DMS53 (cell line): ENCODE measurements at places on chromosomes 3 and 15.
A peak's percentile ranks its signal among the peaks of the same experiment; 100 is the strongest.

GRCh38 chr3:98603580-98603979 is 10.2 kb upstream of the CPOX start:
- no peak for DNase-seq

DNA sequence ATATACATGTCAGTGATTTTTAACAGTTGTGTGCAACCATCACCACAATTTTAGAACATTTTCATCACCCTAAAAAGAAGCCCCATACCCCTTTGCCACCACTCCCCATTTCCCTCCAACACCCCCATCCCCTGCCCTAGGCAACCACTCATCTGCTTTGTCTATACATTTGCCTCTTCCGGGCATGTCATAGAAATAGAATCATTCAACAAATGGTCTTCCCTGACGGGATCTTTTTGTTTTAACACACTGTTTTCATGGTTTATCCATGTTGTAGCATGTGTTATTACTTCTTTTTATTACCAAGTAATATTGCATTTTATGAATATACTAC is 4.0 kb downstream of the VILL start:
- DNase-seq, result no peak

DNA sequence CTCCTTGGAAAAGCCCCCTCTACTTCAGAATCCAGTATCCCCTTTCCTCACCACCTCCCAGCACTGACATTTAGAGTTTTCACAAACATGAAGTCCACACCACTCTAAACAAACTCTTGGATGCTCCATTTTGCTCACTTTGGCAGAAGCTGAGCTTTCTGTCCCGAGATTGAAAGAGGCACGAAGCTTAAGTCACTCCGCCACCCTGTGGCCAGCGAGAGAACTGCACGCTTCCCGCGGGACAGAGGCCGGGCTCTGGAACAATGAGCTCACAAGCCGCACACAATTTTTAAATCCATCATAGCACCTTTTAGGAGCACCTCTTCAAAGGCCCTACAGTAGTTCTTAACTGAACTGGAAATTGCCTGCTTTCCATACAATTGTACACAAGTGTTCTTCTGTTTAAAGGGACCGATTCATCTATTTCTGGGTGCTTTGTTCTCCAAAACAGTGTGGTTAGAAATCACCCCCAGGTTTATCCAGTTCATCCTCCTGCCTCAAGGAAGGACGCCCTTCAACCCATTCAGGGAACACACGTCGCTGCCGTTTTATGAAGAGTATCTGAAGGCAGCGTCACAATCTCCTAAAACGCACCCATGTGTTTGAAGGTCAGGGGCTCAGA is 226.1 kb downstream of the VPS13C start:
- DNase-seq, result peak; percentile 90

DNA sequence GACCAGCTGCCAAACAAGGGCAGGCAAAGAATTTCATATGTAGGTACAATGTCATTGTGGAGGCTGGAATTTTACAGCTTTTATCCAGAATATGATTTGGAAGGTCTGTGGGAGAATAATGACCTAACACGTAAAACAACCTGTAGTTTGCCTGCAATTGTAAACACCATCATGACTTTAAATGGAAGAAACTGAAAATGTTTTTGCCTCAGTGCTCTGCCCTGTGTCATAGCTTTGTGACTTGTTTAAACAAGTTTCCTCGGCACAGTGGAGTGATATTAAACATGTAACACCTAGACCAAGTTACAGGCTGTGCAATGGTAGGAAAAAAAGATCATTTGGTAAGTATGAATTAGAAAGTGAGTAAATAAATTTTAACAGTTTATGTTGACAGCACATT is 171.6 kb upstream of the MBNL1 start:
- no peak for DNase-seq

DNA sequence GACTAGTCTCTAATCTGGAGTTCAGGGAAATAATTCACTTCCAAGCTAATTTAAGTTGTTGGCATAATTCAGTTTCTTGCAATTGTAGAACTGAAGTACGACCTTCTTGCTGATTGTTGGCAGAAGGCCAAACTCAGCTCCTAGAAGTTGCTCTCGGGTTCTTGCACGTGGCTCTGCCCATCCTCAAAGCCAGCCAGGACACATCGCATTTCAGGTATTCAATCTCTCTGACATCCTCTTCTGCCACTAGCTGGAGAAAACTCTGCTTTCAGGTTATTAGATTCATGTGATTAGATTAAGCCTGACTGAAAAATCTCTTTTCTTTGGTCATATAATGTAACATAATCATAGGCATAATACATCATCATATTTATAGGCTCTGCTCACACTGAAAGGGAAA is 362.0 kb downstream of the ZPLD1 start:
- no peak for DNase-seq

DNA sequence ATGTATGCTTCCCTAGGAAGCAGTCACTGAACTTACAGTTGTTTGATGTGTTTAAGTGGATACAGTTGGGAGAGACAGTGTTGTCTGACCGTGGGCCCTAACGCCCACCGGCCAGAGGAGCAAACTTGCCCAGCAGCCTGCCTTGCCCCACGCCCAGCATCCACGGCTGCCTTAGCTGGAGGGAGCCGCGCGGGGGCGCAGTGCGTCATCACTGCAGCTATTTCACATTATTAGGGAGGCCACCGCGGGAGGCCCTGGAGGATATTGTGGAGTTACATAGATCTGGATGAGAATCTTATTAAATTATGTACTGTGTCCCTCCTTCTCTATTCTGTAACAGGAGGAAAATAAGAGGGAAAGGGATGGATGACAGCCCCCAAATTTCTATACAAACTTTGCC is 267.2 kb downstream of the GABRG3 start:
- DNase-seq, result peak; percentile 75

GRCh38 chr15:37056177-37057121 is 43.9 kb downstream of the MEIS2 start:
- DNase-seq, result no peak

- no peak for DNase-seq
Measured at GRCh38 chr3:70984776-70985482, 598.6 kb downstream of the FOXP1 start.

DNA sequence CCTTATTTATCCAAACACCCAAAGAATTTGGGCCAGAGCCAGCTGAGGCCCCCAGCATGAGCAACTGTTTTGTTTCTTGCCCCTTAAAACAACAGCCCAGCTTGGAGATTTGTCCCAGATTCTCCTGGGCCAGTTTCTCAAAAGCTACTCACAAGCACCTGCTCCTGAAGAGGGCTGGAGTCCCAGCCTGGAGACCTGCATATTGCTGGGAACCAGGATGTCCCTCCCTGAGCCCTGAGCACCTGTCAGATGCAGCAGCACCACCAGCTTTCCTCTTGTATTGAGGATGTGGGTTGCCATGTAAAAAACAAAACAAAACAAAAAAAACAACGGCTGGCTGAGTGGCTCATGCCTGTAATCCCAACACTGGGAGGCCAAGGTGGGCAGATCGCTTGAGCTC is 7.0 kb upstream of the RFT1 start:
- DNase-seq, result peak; percentile 80

- no peak for DNase-seq
Measured at GRCh38 chr15:47801522-47801921, 84.2 kb downstream of the SEMA6D start.

DNA sequence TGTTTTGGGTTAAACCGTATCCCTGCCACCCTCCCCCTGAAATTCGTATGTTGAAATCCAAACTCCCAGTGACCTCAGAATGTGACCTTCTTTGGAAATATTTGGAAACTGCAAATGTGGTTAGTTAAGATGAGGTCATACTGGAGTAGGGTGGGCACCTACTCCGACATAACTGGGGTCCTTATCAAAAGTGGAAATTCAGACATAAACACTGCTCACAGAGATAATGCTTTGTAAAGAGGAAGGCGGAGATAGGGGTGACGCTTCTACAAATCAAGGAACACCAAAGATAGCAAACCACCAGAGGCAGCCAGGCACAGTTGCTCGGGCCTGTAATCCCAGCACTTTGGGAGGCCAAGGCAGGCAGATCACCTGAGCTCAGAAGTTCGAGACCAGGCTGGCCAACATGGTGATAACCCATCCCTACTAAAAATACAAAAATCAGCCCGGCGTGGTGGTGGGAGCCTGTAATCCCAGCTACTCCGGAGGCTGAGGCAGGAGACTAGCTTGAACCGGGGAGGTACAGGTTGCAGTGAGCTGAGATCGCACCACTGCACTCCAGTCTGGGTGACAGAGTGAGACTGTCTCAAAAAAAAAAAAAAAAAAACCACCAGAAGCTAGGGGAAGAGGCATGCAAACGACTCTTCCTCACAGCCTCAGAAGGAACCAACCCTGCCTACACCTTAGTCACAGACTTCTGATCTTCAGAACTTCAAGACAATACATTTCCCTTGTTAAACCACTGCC is 51.1 kb upstream of the CHD2 start:
- no peak for DNase-seq

GRCh38 chr15:87322870-87323269 is 933.7 kb downstream of the NTRK3 start:
- no peak for DNase-seq

DNA sequence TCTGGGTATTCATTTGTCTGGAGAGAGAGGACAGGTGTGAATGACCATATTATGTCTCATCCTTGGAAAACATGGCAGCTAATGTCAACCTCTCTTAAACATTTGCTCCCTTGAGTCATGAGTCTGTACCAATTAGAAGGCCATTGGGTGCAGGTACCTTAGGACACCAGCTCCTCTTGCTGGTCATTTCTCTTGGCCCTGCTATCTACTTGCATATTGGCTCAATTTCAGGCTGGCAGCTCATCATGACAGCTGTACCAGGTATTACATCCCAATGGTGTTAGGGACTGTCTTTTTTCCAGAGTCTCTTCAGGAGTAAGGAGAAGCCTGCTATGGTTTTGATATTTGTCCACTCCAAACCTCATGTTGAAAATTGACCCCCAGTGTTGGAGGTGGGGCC is 92.2 kb upstream of the ANKRD28 start:
- no peak for DNase-seq

DNA sequence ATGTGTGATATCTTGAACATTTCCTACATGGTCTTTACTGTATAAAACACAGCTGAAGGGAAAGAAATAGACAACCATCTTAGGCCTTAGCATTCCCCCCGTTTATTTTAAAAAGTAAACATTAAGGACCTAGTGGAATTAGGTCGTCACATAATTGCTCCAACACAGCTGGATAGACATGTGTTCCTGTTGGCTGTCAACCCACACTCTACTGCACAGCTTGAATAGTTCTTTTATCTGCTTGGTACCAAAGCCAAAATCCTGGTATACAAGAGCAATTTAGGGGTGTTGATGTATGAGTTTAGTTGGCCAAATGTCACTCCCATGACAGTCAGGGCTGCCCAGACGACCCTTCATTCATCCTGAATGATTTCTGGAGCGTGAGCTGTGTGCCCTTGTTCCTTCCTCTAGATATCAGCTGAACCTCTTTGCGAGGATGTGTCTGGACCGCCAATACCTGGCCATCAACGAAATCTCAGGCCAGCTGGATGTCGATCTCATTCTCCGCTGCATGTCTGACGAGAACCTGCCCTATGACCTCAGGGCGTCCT is 179.7 kb downstream of the ITPR1 start:
- no peak for DNase-seq

GRCh38 chr15:42919799-42920518 is 619 bp downstream of the TTBK2 start:
- peak; percentile 50 for DNase-seq

DNA sequence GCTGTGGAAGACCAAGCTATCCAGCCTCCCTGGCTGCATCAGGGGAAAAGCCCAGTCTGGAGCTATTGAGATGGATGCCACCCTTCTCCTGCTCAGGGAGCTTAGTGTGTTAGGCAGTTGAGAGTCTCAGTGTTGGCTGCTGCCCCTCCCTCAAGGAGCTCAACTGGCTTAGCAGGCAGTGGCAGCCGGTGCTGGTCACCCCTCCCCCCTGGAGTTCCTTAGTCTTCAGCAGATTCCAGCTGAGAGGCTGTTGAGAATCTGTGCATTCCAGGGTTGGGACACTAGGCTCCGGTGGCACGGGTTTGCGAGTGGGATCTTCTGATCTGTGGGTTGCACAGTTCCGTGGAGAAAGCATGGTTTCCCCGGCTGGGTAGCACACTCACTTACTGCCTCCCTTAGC is 883.8 kb downstream of the NSUN3 start:
- DNase-seq, result no peak

GRCh38 chr15:77225088-77225487 is 154.2 kb upstream of the TSPAN3 start:
- DNase-seq, result no peak
